Activated CD8-positive, alpha-beta T cell treated with anti-CD3 and anti-CD28 coated beads for 36 hours (primary cell): ENCODE measurements at places on chromosomes 7 and 10.

- peak; percentile 26 for DNase-seq
Measured at GRCh38 chr7:37825038-37825437, 23.4 kb upstream of the NME8 start.

- DNase-seq, result no peak
Measured at GRCh38 chr10:126342680-126343079, 45.6 kb downstream of the ADAM12 start.

- DNase-seq, result no peak
Measured at GRCh38 chr7:45681596-45682357, 107.6 kb downstream of the ADCY1 start.

DNA sequence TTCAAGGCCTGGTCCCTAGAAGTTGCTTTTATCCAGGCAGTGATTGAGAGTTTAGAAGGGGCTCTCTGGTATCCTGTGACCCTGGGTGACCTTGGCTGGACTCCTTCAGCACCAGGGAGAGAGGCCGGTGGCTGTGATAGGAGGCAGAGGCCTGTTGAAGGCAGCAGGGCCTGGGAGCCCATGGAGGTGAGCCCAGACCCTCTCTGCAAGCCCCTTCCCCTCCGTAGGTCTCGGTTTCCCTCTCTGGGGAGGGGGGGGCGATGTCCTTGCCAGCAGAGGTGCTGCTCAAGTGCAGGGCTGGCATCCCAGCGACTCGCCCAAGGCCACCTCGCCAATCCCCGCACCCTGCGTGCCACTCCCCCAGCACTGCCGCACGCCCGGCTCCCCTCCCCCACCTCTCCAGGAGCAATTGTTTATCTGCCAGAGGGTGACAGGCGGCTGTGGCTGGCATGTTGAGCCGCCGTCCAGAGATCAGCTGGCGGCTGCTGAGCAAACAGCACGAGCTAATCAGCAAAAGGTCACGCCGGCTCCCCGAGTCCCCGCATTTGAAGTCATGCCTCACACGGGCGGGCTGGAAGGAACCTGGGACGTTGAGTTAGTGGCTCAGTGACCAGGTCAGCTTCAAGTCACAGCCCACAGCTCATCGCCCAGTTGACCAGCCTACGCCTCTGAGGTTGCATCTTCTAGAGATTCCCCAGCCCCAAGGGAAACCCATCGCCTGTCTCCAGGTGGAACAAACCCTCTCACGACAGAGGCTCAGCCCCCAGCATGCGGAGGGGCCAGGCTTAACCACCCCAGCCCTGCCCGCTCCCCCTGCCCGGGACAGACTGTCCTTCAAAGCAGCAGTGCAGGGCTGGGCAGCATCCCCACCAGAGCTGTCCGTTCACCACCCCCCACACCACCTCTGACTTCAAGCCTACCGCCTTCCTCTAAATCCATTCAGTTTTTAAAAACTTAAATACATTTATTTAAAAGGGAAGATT lies 43.7 kb downstream of the ELFN1 start:
- no peak for DNase-seq

DNA sequence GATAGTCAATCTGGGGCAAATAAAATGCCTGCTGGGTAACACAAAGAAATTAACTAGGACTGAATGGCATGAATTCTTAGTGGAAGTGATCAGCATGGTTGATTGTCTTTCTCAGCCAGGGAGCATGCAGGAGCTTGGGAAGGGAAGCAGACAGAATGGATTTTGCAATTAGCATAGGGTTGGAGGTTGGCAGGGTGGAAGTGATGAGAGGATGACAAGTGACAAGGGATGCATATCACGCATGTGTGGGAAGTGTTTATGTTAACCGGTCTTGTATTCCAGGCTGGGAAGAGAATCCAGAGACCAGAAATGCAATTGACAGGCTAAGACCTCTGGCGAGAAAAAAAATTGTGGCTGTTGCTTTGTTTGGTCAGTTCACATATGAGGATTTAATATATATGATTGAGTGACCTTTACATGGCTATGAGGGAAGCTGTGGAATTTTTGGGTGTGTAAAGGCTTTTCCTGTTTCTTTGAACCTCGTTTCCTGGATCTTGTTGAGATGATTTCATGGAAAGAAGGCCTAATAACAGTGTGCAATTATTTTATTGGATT lies 8.3 kb downstream of the MDFIC start:
- no peak for DNase-seq

- DNase-seq, result no peak
Measured at GRCh38 chr7:37248396-37248861, 200.2 kb downstream of the ELMO1 start.

GRCh38 chr7:33485747-33486493 lies 356.6 kb downstream of the BBS9 start:
- no peak for DNase-seq

- no peak for DNase-seq
Measured at GRCh38 chr7:44595934-44596635, 10.3 kb upstream of the OGDH start.

- no peak for DNase-seq
Measured at GRCh38 chr10:125159486-125159931, 854 bp downstream of the CTBP2 start.

DNA sequence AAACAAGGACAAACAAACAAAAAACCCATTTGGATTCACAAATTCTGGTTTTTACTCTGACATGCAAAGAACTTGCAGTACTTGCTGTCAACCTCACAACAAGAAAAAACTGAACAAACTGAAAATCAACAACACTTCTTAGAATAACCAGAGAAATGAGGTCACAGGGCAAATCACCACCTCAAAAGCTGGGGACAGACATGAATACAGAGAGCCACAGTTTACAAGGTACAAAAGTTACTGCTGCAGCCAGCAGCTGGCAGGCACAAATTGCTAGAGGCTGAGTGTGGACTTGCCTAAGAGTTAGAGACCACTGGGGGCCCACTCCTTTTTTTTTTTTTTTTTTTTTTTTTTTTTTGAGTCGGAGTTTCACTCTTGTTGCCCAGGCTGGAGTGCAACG lies 15.0 kb upstream of the RNF32 start:
- no peak for DNase-seq

DNA sequence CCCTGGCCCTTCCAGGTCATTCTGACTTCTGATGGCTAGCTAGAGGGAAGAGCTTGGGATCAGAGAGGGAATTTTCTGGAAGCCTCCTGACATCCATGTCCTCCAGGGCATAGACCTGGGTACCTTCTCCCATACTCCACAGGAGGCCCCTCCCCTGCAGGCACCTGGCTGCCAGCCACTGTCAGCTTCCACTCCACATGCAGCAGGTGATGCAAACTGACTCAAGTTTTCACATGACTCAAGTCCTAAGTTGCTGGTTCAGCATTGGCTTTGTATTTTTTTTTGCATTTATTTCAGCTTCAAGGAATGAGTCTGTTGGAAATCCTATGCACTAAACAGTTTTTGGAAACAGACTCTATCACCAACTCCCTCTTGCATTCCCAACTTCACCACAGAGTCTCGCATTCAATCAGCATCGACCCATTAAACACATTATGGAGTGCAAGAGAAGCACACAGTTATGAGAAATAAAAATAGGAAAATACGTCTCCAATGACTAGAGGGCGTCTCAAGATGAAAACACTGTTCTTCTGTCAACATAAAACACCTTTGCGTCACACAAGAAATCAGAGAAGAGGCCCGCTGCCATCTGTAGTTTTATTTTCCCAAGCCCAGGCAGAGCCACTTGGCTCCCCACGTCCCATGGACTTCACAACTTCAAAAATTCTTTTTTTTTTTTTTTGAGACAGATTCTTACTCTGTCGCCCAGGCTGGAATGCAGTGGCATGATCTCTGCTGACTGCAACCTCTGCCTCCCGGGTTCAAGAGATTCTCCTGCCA lies 362.6 kb upstream of the MGMT start:
- DNase-seq, result peak; percentile 4

- DNase-seq, result no peak
Measured at GRCh38 chr10:70090951-70091350, 38.3 kb downstream of the MACROH2A2 start.

GRCh38 chr10:126749015-126749655 lies 78.6 kb upstream of the C10orf90 start:
- peak; percentile 77 for DNase-seq

GRCh38 chr7:92289321-92289720 lies 43.5 kb downstream of the ANKIB1 start:
- DNase-seq, result no peak

DNA sequence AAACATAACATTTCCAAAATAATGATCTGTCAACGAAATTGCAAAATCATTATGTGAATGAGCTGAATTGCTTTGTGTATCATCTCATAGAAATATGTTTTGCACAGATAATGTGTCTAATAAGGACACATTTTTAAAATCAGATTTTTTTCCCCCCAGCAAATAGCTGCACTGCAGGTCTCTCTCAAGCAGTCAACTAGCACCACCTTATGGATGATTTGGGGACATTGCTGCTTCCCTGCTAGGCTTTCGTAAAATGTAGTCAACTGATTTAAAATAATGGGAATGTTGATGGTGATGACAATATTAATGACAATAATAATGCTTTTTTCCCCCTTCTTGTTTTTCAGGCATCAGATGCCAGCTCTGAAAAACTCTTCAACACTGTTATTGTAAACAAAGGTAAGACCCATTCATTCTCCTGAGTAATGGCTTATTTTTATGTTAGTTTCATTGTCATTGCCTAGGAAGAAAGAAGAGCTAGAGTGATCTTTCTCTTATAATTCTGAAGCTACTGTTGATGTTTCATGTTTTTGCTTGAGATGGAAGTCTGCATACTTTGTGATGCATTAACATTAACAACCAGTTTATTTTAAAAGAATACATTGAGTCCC lies 433.6 kb upstream of the GALNT17 start:
- peak; percentile 20 for DNase-seq

GRCh38 chr7:52507546-52508255 lies 527.7 kb upstream of the POM121L12 start:
- DNase-seq, result no peak

- no peak for DNase-seq
Measured at GRCh38 chr7:134903073-134903790, 83.1 kb upstream of the AGBL3 start.

GRCh38 chr7:111499027-111499426 lies 63.3 kb downstream of the IMMP2L start:
- DNase-seq, result peak; percentile 7

GRCh38 chr10:122656308-122656705 lies 43.3 kb downstream of the C10orf120 start:
- no peak for DNase-seq

DNA sequence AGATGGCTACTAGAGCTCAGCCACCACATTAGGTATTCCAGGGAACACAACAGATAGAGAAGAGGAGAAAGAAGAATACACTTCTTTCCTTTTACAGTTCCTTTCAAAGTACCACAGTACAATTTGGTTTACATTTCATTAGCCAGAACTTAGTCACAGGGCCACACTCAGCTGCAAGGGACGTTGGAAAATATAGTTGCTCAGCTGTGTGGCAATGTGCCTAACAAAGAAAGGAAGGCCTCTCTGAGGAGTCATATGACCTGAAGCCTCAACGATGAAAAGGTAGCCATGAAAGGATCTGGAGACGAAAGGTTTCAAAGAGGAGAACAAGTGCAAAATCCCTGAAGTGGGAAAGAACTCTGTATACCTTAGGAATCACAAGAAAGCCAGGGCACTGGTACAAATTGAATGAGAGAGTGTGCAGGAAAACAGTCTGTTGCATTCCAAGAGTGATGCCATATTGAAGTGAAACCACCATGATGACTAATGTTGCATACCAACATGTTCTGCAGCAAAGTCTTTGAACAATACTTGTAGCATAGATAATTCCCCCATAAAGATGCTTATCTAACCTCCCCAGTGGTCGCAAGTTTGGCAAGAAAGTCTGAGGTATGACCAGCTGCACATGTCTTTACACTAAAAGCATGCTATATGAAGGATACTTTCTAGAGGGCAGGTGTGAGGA lies 278.9 kb downstream of the HPSE2 start:
- no peak for DNase-seq

DNA sequence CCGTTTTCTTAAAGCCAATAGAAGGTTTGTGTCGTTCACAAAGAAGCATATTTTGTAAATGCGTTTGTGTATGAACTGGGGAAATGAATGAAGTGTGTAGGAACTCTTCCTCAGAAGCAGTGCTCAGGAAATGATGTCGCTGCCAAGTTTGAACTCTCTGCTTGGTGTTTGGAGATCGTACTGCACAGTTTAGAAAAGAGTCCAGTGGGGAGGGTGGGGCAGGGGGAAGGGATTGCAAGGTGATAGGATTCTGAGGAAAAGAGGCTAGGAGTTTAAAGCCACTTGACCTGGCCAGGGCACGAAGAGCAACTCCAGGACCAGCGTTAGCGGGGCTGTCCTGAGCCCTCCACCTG lies 122.2 kb downstream of the CUBN start:
- DNase-seq, result no peak

GRCh38 chr10:57336341-57336740 lies 931.4 kb downstream of the IPMK start:
- DNase-seq, result no peak

GRCh38 chr10:132861116-132861691 lies 75.3 kb upstream of the NKX6-2 start:
- DNase-seq, result no peak

- DNase-seq, result no peak
Measured at GRCh38 chr10:43214071-43214955, 52.6 kb downstream of the RASGEF1A start.

GRCh38 chr7:73841689-73842066 lies 638 bp downstream of the METTL27 start:
- peak; percentile 25 for DNase-seq

- peak; percentile 36 for DNase-seq
Measured at GRCh38 chr10:89369156-89370105, 8.4 kb upstream of the IFIT1B start.

DNA sequence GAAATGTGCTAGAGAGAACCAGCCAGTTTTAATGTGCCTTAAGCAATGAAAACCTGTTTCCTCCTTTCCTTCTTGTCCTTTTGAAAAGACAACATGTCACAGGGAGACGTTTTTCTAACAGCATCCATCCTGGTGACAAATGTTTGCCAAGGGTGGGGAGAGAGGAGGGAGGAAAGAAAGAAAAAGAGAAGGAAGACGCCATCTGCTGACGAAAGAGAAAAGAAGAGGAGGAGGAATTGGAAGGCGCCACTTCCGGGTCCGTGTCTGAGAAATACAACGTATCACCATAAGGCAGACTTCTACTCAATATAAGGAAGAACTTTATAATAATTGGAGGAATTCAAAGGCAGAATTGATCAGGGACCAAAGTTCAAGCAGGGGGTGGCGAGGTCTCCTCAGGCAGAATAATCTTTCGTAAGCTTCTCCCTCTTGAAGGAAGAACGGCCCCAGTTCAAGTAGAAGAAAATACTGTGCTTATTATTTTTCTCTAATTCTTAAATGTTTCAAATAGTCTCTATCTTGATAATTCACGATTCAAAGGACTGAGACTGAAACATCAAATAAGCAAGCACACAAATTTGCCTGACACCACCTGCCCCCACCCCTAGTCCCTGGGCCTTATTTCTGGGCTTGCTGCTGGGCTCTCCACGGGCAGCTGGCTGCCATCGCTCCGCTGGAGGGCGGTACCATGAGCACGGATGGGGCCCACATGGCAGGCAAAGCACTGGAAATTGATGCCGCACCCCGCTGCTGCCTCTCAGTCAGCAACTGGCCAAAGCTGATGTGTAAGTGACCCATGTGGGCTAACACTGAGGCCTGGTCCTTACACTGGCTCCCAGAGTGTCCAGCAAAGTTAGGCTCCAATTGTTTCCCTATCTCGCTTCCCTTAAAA lies 273.7 kb upstream of the KLF14 start:
- DNase-seq, result peak; percentile 79

- DNase-seq, result peak; percentile 4
Measured at GRCh38 chr7:127741764-127742375, 89.9 kb downstream of the SND1 start.

GRCh38 chr10:133329491-133330202 lies 7.0 kb downstream of the CALY start:
- peak; percentile 91 for DNase-seq
